Mesothelial cell of epicardium (in vitro differentiated cells): ENCODE measurements at places on chromosomes 4 and X. TPM values are rescaled to one million over a fixed set of nuclear protein-coding genes. Genes with fewer than 3 reads are reported as not detected.

TLL1 gene
- total RNA-seq, result 1.2 to 1.8 TPM (median 1.5 TPM) in 3 replicates

CT45A3 gene
- total RNA-seq, result not detected in 3 replicates

MAOA gene
- total RNA-seq, result 0.51 to 1.1 TPM (median 0.63 TPM) in 3 replicates

VGLL1 gene
- 13.1 to 16.7 TPM (median 14.6 TPM) in 3 replicates for total RNA-seq

- DNase-seq, result no peak
Measured at GRCh38 chr4:109499513-109499912, 60.5 kb upstream of the MCUB start.

DNA sequence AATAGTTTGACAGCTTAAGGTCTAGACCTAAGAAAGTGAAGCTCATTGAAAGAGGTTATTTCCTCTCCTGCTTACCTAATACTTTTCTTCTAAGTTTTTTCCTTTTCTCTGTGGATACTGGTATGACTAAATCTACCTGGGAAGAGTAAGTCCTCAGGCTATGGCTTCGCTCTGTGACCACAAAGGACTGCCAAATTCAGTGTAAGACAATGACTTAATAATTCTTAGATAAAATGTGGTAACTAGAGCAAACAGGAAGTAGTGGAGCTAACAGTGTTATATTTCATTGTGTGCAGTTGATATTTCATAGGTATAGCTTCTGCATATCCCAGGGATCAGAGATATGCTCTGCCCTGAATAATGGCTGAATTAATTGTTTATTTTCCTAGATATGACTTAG lies 418.9 kb downstream of the CCSER1 start:
- DNase-seq, result no peak

DNA sequence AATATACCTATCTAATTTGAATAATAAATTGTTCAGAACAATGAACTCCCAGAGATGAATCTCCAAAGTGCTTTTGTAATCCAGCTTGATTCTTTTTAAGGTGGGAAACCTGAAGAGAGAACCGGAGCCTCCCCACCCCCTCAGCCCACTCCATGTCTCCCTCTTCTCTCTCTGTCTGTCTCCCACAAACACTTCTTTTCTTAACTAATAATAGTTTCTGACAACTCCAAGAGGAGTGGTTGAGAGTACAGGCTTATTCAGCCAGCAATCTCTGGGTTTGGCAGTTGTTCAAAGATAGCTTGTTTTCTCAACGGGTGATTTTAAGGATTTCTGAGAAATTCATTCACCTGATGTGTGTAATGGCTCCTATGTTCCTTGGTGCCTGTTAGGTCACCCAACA lies 23.4 kb downstream of the PPP4R3C start:
- no peak for DNase-seq

- DNase-seq, result no peak
Measured at GRCh38 chrX:13691841-13692371, 3.0 kb downstream of the RAB9A start.

GRCh38 chr4:159002950-159003349 lies 99.9 kb upstream of the RAPGEF2 start:
- DNase-seq, result no peak

DNA sequence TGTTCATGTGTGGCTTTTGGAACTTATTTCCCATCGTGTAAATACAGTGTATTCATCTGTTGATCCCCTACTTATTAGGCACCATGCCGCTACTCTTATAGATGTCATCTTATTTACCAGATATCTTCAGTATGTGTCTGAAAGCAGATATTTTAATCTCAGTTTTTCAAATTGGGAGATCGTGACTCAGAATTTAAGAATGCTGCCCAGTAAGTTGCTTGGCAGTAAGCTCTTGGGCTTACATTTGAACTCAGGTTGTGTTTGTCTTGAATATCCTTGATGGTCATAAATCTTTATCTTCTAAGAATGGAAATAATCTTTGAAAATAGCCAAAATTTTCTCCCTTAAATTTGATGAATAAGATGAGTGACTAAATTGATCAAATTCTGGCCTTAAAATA lies 45.9 kb upstream of the RPA4 start:
- no peak for DNase-seq

GRCh38 chrX:107659768-107660167 lies 31.5 kb downstream of the PRPS1 start:
- no peak for DNase-seq
